AG04450 (cell line): ENCODE measurements at places on chromosomes 12 and 14.
A peak's percentile ranks its signal among the peaks of the same experiment; 100 is the strongest.

DNA sequence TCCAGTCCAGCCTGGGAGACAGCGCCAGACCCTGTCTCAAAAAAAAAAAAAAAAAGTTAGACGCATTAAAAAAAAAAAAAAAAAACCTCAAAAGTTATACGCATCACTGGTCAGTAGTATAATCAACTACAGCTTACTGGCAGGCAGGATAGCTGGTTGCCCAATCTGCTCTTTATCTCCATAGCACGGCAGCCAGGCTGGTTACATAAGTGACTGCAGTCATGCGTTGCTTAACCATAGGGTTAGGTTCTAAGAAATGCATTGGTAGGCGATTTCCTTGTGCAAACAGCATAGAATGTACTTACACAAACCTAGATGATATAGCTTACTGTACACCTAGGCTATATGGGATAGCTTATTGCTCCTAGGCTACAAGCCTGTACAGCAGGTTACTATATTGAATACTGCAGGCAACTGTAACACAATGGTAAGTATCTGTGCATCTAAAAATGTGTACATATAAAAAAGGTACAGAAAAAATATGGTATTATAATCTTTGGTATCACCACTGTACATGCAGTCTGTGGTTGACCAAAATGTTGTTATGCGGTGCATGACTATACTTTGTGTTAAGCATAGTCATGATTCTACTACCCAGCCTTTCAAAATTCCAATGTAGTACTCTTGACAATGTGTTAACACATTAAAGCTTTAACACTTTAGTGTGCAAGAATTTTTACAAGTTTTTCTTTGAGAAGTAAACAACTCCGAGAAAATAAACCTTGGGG lies 8.1 kb downstream of the L2HGDH start:
- no peak for DNase-seq

- no peak for DNase-seq
Observed at GRCh38 chr14:60482743-60483142, 3.1 kb downstream of the C14orf39 start.

DNA sequence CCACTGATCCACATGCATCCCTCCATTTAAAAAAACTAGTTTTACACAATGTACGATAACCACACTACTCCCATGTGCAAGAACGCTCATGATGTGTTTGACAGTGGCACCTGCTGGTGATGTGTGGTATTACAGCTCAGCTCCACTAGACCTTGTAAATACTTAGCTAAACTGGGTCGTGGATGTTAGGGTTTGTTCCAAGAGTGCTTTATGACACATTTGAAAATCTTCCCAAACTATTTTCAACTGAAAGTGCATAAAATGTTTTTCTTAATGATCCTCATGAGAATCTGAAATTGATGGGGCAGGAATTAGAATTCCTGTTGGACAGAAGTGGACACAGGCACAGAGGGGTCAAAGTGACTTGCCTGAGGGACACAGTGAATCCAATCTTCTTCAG lies 99.2 kb downstream of the SCARB1 start:
- DNase-seq: no peak

- no peak for DNase-seq
Observed at GRCh38 chr12:83931451-83931850, 981.1 kb downstream of the SLC6A15 start.

GRCh38 chr14:91018481-91018880 lies 42.0 kb downstream of the RPS6KA5 start:
- DNase-seq: no peak

- DNase-seq: no peak
Observed at GRCh38 chr14:79939235-79939634, 272.1 kb downstream of the DIO2 start.

- no peak for DNase-seq
Observed at GRCh38 chr12:114294303-114294685, 111.7 kb downstream of the TBX5 start.

DNA sequence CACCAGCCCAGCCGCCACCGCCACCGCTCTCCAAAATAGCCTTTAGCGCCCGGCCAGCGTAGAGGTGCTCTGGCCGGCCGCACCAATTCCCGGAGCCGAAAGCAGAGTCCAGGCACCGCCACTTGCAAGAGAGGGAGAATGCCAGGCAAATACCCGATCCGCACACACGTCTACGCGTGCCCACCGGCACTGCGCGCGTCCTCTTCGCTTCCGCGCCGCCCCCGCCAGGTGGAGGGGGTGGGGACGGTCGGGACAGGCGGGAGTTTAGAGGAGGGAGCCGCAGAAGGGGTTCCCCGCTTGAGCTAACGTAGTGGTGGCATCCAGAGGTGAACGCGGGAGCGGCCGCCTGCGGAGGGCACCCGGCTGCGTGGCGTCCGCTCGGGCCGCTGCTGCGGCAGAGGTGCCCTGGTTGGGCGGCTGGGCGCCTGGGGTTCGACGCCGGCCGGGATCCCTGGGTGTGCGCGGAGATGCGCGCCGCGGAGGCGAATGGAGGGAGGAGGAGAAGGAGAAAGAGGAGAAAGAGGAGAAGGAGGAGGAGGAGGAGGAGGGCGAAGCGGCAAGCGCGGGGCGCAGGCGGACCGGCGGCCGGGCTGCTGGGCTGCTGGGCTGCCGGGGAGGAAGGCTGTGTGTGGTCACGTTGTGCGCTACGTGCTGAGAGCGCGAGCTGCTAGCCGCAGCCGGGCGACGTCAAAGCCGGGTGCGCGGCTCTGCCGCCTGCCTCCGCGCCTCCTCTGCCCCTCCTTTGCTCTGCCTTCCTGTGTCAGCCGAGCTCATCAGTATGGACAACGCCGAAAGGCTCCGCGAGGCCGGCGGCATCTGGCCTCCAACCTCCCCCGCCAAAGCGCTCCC lies at the start of gene MDGA2:
MDGA2 (minus strand) TSS at position 140 of the 849 bp plus-strand sequence.
- no peak for DNase-seq

DNA sequence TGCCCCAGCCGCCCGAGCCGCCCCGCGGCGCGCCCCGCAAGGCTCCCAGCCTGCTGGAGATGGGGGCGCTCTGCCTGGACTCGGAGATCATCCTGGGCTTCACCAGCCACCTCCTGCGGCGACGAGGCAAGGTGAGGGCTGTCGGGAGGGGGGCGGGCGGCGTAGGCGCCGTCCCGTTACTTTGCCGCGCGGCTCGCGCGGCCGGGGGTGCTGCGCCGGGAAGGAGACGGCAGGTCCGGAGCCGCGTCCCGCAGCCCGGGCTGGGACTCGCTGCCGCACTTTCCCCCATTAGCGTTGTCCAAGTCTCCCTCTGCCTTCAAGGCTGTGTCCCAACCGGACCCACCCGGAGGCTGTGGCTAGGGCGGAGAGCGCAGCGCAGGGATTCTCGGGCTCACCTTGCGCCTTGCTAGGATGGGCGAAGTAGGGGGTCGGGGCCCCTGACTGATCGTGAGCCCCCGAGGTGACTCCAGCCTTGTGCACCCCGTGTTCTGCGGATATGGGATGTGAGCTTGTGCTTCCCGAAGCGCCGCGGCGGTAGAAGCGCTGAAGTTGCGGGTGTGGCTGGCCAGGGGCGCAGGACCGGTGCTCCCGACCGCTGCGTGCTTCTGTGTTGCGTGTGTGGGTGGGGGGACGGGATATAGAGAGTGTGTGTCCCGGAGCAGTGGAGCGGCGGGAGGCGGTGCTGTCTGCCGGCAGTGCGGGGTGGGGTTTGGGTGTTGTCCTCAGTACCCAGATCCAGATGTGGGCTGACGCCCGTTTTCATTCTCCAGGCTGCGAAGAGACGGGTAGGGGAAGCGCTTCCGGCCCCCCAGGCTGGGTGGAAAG lies 1.7 kb upstream of the KIF26A start:
- no peak for DNase-seq

- DNase-seq: no peak
Observed at GRCh38 chr12:112967858-112968257, 10.5 kb upstream of the OAS2 start.

- no peak for DNase-seq
Observed at GRCh38 chr12:51548241-51548640, 42.8 kb upstream of the SCN8A start.

GRCh38 chr12:102415515-102415914 lies 64.8 kb downstream of the IGF1 start:
- DNase-seq: no peak

DNA sequence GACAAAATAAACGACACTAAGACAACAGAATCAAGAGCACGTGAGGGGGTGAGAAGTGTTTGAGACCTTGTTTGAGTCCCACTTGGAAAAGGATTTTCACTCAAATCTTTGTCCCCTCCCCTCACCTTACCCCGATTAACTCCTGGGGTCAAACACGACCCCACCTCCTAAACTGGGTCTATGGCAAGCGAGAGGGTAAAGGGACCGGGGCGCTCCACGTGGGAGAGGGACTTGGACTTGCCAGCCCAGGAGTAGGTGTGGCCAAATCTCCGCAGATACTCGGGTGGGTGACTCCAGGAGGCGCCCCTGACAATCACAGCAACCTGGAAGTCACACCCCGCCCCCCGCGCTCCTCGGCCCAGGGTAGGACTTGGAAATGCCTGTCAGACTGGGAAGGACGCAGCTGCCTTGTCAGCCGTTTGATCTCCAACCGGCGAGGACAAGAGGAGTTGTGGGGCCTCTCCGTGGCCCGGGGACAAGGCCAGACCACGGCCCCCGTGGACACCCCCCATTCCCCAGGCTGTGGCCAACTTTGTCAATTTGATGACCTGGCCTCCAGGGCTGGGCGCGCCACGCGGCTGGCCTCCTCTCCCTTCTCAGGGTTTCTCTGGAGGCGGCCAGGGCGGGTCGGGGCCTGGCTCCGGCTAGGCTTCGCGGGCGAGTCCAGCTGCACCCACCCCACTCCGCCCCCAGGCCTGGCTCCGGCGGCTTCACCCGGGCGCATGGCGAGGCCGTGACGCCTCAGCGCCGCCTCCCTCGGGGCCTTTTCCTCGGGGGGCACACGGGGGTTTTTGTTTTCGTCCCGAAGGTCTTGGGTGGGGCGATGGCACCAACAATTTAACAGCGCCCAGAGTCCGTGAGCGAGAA lies 1.1 kb upstream of the BCL11B start:
- DNase-seq: no peak

GRCh38 chr12:46410495-46410894 lies 37.9 kb upstream of the SLC38A2 start:
- DNase-seq: no peak

DNA sequence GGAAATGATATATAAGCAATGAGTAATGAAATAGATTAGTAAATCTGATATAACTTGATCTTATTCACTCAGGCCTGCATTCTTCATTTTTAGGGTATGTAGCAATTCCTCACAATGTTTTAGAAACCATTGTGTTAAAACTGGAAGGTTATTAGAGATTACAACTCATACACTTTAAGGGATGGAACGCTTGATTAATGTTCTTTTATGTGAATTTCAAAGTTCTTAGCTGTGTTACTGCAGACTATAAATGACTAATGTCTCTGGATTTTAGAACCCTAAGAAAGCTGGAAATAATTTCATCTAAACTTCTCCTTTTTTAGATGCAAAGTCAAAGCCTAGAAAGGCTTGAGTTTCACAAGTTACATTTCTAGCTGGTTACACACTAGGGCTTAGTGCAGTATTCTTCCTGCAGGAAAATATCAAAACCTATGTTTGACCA lies 148.2 kb upstream of the CLEC14A start:
- peak; percentile 46 for DNase-seq

- DNase-seq: no peak
Observed at GRCh38 chr14:101174980-101175606, 271.6 kb upstream of the RTL1 start.

- no peak for DNase-seq
Observed at GRCh38 chr12:102167821-102168604, 29.6 kb downstream of the PMCH start.

DNA sequence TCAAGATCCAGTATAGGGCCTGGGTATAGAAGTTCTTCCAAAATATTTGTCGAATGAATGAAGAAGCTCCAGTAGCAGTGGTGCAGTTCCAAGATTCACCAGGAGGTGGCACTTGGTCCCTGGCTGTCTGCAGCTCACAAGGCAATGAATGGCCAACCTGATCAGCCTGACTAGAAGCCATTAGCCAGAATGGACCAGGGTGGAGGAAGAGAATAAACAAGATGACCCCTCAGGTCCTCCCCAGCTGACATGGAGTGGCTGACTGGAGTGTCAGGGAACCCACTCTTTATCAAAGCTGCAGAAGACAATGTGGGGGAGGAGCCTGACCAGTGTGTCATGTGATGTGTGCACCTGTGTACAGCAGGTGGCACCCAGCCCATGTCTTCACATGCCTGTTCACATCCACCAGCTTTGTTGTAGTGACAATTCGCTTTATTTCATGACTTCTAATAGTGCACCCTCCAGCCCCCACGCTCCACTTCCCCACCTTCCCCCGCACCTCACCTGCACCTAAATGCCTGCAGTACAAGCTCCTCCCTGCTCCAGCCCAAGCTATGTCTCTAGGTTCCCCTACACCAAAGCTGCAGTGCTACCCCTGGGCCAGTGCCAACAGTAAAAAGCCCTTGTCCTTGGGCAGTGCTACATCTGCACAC lies 3.0 kb downstream of the LTBP2 start:
- DNase-seq: peak; percentile 79

DNA sequence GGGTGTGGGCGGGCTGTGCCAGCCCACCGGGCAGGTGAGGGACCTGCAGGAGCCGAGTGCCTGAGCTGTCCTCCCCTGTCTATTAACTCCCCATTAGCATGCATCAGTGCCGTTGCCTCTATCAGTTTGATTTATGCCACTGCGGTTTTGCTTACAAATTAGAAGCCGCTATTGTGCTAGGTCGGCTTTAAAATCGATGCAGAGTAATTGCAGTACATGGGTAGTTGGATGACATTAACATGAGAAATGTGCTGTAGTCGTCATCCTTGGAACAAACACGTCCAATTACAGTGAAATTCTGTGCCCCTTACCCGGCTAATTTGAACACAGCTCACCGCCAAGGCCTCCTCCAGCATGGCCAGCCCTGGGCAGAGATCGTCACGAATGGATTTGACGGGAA lies 145.8 kb downstream of the TSPAN9 start:
- DNase-seq: no peak

GRCh38 chr12:107119091-107119490 lies 25.7 kb upstream of the CRY1 start:
- no peak for DNase-seq
